ENCODE measurements at places on chromosomes 5 and 9.
A peak's percentile ranks its signal among the peaks of the same experiment; 100 is the strongest.

GRCh38 chr5:29963956-29964355, 1229.5 kb upstream of the CDH6 start:
- no peak for DNase-seq

- no peak for DNase-seq
These were observed 202.0 kb upstream of the HAPLN1 start for GRCh38 chr5:83922699-83923098.

- DNase-seq = no peak
These were observed 35.7 kb downstream of the PFDN1 start for GRCh38 chr5:140267201-140267540.

GRCh38 chr5:124741711-124742496, 4.5 kb downstream of the ZNF608 start:
- DNase-seq = peak; percentile 93

DNA sequence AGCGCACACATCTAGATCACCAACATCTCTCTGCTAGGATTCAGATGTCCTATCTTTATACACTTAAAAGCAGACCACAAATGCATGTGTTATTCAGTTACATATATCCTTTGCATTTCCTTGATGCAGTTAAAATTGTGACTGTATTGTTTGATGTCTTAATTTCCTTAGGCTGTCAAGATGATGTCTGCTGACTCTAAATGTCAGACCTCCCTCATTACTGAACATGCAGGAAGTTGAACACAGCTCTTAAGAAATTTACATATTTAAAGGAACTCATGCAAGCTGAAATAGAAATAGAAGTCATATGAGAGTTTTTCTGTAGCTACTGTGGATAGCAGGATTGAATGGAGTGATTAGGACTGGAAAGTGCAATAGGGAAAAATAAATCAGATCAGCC, 336.5 kb upstream of the SEMA6A start:
- no peak for DNase-seq

DNA sequence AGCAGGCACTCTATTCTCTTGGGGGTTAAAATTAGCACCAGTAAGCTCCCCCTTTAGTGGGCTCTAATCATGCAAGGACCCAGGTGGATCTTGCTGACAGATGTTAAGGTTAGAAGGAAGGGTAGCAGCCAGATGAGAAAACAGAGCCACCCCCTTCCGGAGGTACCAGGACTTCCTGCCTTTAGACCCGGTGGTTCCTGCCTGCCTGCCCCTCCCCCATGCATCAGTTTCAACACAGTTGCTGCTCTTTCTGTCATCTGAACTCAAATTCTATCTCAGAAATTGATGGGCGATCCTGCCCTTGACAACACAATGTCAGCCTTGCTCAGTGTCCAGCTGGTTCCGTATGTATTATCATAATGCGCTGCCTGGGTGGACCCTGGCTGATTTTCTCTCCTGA, 287.3 kb downstream of the EBF1 start:
- DNase-seq = no peak

- peak; percentile 50 for DNase-seq
These were observed 744 bp downstream of the TARS1 start for GRCh38 chr5:33441241-33442177.
